ENCODE measurements at places on chromosomes 12 and 14.
A peak's percentile ranks its signal among the peaks of the same experiment; 100 is the strongest.

- no peak for DNase-seq
Measured at GRCh38 chr12:15547691-15548090, 225.4 kb downstream of the PTPRO start.

GRCh38 chr12:12519354-12519998 lies 43.2 kb downstream of the DUSP16 start:
- DNase-seq, result no peak

- no peak for DNase-seq
Measured at GRCh38 chr12:124512667-124513296, 54.6 kb downstream of the NCOR2 start.

DNA sequence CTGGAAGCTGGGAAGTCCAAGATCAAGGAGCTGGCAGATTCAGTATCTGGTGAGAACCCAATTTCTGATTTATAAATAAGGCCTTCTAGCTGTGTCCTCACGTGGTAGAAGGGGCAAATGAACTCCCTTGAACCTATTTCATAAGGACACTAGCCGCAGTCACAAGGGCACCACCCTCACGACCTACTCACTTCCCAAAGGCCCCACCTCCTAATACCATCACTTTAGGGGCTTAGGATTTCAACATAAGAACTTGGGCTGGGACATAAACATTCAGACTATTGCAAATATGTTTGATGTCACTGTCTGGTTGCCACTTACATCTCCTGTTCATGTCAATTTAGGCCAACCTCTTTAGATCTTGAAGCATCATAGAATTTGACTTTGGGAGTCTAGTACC lies 10.8 kb upstream of the CNIH1 start:
- no peak for DNase-seq

DNA sequence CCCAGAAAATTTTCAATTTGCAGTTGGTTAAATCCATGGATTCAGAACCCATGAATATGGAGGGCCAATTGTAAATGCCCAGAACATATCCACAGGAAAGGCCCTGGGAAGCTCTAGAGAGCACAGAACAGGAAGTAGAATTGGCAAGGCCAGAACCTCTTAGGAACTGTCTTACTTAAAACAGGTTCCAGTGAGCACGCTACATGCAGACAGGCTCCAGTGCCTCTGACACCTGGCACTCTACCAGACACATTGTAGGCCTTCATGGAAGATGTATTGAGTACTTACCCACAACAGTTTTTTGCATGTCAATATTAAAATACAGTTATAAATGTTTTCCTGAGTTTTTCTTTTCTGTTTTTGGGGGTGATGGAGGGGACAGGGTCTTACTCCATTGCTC lies 188.2 kb upstream of the FRMD6 start:
- no peak for DNase-seq

GRCh38 chr14:96515731-96516130 lies 13.5 kb downstream of the PAPOLA start:
- DNase-seq, result no peak

GRCh38 chr12:109804820-109805761 lies 28.1 kb downstream of the TRPV4 start:
- DNase-seq, result peak; percentile 62

GRCh38 chr12:113932381-113933196 lies 33.5 kb downstream of the RBM19 start:
- DNase-seq, result no peak

DNA sequence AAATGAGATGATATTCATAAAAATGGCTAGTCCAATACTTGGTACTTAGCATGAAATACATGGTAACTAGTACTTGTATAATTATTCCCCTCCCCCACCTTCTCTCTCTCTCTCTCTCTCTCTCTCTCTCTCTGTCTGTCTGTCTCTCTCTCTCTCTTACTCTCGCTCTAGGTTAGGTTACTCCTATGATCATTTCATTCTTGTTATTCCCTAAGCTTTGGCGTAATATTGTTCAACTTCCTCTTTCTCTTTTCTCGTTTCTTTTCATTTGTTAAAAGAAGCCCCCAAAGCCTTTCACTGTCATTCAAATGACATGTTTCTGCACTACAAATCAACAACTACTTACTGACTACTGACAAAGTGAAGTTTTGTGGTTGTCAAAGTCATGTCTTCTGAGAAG lies 89.8 kb downstream of the GRIP1 start:
- DNase-seq, result peak; percentile 56

DNA sequence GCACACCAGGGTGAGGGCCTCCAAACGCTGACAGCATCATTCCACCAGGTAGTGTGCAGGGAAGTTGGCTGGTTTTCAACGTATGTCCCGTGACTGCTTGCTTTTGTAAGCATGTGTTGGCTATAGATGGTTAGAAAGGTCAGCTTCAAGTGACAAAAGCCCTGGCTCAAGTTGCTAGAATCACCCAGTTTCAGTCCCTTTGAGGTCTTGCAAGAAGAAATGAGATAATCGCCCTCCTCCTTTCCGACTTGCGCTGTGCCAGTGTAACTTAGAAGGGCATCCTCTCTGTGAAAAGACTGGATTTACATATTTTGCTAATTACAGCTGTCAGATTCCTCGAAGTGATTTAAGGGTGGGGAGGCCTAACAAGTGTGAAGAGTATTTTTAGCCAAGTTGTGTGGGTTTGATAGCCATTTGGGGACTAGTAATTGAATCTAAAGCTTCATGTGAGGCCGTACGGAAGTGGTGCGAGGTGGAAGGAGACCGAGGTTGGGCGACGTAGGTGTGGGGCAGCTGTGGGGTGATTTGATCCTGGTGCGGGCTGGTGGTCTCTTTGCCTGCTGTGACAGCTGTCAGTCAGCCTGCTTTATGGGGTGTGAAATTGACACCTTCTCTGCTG lies 94.7 kb downstream of the CHST11 start:
- peak; percentile 31 for DNase-seq

DNA sequence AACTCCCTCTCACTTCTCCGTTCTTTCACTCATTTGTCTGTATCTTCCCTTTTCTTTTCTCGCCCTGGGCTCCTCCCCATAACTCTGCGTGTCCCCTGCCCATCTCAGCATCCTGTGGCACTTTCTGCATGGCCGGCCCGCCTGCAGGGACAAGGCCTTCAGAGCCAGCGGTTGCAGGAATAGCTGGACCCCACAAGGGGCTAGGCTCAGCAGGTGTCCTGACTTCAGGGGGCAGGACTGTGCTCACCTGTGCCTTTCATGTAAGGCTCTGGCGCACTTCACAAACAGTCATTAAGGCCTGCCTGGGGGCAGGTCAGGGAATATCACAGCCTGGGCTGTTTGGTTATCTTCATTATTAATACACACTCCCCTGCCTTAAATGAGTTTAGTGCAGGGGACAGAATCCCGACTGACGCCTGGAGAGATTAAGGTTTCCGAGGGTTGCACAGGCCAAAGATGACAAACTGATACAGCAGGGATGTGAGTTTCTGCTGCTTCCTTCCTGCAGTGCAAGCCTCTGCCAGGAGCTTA lies 768.8 kb upstream of the TBX3 start:
- DNase-seq, result no peak

DNA sequence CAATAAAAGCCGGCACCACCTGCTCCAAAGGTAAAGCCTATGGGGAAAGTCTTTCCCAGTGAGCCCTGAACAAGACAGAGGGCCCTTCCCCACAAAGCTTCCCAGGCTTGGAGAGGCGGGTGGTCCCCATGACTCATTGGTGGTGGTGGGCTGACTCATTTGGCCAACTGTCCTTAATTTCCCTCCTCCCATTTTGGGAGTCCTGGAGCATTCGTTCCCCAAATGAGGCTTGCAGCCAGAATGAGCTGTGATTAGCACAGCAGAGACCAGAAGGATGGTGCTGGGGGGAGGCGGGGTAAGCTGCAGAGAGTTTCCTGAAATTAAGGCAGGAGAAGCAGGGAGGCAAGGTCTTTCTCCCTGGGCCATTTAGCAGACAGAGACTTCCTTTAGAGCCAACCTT lies 241.7 kb downstream of the DPF3 start:
- DNase-seq, result no peak

DNA sequence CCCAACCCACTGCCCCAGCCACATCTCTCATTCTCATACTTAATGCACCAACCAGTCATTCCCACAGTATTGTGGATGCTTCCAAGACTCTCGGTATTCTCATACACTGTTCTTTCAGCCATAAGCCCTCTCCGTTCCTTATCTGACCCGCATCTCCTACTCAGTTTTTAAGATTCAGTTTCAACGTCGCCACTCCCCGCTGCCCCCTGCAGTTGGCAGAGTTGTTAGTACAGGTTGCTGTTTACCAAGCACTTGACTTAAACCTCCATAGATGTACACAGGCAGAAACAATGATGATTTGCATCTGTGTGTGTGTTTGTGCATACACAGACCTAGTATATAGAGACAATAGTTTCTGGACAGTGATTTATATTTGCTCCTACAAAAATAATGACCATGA lies 40.2 kb downstream of the PAH start:
- no peak for DNase-seq

GRCh38 chr12:3335078-3335487 lies 155.9 kb upstream of the PRMT8 start:
- no peak for DNase-seq

DNA sequence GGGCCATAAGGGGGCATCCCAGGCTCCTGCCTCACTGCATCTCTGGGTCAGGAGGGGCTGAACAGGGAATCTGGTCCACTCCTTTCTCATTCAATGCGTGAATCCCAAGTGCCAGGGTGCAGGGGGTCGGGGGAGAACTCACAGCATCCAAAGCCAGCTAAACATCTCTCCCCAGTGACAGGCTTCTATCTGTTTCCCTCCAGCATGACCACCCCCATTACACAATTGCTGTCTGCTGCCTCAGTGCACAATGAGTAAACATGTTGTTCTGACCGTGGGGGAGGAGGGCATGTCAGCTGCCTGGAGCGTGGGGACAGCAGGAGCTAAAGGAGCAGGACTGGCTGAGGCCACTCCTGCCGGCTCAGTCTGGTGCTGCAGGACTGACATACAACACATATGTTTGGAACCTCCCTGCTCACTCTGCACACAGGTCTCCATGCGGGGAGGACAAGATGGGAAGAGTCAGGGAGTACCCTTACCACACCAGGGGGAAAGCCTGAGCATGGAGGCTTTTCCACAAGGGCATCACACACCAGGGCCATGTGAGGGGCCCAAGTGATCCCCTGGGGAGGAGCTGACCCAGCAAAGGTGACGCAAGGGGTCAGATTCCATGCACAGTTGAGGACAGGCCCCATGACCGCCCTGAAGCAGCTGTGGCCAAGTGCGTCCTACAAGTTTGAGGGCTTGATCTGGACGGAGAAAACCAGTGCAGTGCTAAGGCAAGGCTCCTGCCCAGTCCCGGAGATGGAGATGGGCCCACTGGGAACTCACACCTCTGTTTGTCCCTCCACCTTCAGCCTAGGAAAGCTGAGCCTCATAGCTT lies 1.4 kb downstream of the TNS2 start:
- no peak for DNase-seq

GRCh38 chr14:30016002-30016401 lies 88.4 kb upstream of the PRKD1 start:
- DNase-seq, result no peak

GRCh38 chr12:19833775-19834501 lies 394.6 kb downstream of the AEBP2 start:
- DNase-seq, result no peak

- DNase-seq, result no peak
Measured at GRCh38 chr12:26246483-26247164, 51.3 kb downstream of the SSPN start.

- no peak for DNase-seq
Measured at GRCh38 chr12:70354787-70355186, 11.3 kb upstream of the KCNMB4 start.

DNA sequence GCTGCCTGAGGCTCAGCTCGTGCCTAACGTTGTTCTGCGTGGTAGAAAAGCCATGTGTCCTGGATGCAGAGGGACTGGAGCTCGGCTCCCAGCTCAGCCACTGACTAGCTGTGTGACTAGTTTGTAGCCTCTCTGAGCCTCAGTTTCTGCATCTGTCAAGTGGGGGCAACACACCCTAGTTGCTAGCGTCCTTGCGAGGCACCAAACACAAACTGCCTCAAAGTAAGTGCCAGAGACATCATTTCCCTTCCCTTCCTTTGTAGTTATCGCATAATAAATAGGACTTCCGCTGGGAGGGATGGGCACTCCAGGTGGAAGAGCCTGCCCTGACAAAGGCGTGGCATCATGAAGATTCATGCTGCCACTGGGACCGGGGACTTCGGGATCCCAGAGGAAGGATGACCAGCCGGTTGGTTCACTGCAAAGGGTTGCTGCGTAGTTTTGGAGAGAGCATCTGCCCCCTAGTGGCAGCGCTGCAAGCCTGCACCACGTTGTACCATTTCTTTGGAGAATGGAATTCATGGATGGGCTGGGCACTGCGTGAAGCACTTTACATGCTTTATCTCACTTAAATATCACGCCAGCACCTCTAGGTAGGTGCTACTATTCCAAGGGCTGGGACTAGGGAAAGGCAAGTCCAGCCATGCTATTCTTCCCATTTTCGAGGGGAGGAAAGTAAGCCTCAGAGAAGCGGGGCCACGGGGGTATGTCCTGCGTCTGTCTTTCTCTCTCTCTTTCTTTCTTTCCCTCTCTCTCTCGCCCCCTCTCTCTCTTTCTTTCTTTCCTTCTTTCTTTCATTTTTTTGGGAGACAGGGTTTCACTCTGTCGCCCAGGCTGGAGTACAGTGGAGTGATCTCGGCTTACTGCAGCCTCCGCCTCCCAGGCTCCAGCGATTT lies 4.6 kb downstream of the CCDC197 start:
- peak; percentile 76 for DNase-seq

DNA sequence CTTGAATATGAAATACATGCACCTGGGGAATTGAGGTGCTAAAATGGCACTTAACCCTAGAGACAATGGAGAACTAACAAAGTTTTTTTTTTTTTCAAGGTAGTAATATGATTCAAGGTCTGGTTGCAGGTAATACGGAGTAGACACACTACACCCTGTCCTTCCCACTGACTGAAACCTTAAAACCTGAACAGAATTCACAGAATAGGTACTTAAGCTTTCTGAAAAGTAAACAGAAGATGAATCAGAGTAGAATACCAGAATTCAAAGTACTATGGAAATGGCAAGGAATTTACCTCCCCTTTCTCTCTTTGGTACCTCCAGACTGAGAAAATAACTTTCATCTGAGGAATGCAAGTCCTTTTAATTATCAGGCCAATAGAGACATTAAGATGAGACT lies 87.2 kb downstream of the PAPLN start:
- no peak for DNase-seq

DNA sequence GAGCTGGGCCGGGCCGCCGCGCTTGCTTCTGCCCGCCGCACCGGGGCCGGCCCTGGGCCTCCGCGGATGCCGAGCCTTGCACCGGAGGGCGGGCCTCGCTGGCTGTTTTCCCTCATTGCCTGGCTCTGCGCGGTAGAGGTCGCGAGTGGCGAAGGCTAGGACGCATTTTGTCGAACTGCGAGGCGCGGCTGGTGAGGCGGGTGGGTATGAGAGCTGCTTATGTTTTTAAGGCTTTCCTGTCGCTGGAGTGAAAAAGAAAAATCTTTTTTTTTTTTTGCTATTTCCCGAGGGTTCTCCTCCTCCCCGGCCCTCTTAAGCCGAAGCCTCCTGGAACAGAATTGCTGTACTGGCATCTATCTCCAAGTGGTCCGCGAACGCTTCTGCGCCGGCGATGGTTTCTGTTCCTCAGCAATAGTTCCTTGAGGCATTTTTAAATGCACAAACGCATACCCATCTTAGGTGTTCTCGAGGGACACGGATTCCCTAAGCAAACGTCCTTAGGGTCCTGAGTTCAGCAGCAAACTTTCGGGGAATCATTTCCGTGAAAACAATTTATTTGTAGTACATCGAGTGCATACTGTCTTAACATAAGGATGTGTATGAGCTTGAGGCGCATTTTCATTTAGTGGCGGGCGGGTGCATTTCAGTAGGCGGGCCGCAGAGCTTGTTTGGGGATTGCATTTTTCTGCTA lies 631 bp downstream of the RESF1 start:
- peak; percentile 80 for DNase-seq
